Activated CD4-positive, alpha-beta T cell treated with anti-CD3 and anti-CD28 coated beads, Interleukin-10, Interleukin-2, amounts not matched to agents 100 ng/mL and 50 ng/mL, durations not matched to agents 16 hours and 8 hours (primary cell): ENCODE measurements at places on chromosomes 12 and 14.

DNA sequence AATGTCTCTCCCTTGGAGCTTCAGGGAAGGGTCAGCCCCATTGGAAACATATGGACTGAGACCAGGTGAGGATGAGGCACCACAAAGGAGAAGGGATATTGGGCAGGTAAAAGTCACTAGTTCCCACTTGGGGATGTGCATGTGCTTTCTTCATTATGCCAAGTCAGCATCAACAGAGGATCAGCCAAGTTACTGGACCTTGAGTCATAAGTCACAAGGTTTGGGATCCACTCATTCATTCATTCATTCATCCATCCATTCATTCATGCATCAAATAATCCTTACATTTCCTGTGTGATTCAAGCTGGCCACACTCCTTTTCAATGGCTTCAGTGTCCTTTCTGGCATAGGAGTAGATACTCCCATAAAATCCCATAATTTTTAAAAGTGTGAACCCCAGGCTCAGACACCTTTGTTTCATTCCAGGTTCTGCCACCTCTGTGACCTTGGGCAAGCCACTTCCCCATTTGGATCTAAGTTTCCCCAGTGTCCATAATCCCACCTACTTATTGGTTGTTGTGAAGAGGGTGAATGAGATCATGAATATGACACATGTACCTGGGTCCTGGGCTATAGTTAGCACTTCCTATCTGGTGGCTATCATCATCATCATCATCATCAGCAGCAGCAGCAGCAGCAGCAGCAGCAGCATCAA lies 162.1 kb upstream of the LHX5 start:
- DNase-seq, result no peak

DNA sequence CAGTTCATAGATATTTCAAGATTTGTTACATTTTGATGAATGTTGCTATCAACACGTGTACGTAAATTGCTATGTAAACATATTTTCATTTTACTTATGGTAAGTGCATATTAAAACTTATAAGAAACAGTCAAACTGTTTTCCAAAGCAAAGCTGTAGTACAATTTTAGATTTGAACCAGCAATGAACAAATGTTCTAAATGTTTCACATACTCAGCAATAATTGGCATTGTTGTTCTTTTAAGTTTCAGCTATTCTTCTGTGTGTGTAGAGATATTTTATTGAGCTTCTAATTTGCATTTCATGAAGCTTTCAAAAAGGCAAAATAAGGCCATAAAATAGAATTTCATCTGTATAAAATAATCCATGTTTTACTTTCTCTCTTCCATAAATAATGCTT lies 1433.2 kb downstream of the LRFN5 start:
- no peak for DNase-seq

GRCh38 chr14:54549862-54550261 lies 17.1 kb upstream of the SAMD4A start:
- no peak for DNase-seq

GRCh38 chr12:107108995-107109508 lies 15.7 kb upstream of the CRY1 start:
- no peak for DNase-seq

- no peak for DNase-seq
Measured at GRCh38 chr12:3216726-3217682, 139.8 kb downstream of the TSPAN9 start.

GRCh38 chr12:10867381-10867780 lies 16.7 kb downstream of the PRH1 start:
- DNase-seq, result no peak

DNA sequence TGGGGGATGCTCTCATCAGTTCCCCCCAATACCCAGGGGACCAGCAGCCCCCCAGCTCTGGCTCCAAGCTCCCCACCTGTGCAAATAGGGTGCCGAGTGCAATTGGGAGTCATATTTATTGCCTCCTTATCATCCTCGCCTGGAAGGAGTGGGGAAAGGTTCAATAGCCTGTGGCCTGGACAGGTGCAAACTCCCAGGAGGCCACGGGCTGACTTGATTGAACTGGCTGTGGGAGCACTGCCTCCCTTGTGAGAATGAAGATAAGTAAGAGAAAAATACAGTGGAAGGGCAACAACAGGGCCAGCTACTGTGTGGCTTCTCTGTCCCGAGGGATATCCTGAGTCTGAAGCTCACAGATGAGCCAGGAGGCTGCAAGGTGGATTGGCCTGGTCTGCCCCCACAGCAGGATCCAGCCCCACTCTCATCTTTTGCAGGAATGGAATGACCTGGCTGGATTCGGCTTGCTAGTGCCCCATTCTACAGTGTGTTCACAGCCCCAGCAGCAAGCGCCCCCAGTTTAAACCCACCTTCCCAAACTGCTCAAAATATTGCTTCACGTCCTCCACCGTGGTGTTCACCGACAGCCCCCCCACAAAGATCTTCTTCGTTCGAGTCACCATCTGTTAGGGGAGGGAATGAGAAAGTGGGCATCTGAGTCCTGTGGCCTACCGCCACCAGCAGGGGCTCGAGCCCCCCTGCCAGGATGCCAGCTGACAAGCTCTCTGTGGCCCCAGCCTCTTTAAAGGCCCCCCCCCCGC lies 6.3 kb downstream of the MSI1 start:
- no peak for DNase-seq

GRCh38 chr12:132419631-132420246 lies 70.2 kb upstream of the FBRSL1 start:
- no peak for DNase-seq

DNA sequence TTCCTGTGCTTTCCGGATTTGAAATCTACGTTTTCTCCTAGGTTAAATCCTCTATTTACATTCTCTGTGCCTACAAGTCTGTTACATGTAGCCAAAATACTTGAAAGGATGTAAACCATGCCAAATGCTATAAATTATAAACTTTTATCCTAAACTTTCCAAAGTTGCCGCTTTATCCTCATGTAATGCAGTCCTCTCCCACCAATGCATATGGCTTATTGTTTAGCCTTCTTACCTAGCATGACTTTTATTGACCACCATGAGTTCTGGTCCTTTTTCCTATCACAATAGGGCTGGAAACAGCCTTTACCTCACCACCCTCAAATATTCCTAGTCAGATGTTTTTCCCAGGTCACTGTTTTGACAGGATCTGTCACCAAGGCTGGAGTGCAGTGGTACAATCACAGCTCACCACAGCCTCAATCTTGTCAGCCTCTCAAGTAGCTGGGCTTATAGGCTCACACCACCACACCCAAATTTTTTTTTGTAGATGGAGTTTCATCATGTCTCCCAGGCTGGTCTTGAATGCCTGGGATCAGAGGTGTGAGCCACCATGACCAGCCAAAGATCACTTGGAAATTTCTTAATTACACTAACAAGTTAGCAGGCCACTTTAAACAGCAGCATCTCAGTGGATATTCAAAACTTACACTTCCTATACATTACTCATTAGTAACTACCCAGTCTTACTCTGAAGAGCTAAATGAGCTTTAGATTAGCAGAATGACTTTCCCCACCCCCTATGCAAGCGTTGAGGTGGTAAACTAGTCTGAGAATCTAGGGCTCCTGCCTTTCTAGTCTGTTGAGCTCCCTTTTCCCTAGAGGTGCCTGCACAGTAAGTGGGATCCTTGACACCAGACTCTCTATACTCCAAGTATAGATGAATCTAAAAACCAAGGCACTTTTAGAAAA lies 4.1 kb downstream of the TUBA1B start:
- peak; percentile 27 for DNase-seq

DNA sequence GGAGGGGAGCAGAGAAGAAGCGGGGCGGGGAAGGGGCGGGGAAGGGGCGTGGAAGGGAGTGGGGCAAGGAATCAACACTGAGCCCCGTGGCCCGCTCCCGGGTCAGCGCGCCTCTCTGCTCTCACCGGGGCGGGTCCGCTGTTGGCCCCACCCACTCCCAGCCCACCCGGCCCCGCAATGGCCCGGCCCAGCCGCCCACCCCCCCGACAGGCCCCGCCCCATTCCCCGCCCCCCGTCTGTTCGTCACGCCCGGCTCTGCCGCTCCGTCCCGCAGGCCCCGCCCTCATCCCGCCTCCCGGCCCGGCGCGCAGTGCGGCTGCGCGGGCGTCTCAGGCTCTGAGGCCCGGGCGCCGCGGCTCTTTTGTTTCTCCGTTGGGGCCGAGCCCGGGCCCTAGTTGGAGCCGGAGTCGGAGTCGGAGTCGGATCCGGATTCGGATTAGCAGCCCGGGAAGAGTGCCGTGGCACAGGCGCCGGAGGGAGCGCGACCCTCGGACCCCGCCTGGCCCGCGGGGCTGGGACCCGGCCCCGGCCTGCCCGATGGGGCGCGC lies at the start of gene ULK1:
TSS of gene ULK1 (plus strand) at position 310 of the 548 bp plus-strand sequence. CDS start 380 bp downstream, outside the sequence.
- peak; percentile 94 for DNase-seq
